Activated T-cell treated with anti-CD3 and anti-CD28 coated beads for 4 hours (primary cell): ENCODE measurements at places on chromosomes 3 and 15.

- DNase-seq = no peak
These were observed 105.4 kb downstream of the ZIC1 start for GRCh38 chr3:147514366-147515160.

- no peak for DNase-seq
These were observed 103.5 kb upstream of the UBE2E2 start for GRCh38 chr3:23099677-23100076.

DNA sequence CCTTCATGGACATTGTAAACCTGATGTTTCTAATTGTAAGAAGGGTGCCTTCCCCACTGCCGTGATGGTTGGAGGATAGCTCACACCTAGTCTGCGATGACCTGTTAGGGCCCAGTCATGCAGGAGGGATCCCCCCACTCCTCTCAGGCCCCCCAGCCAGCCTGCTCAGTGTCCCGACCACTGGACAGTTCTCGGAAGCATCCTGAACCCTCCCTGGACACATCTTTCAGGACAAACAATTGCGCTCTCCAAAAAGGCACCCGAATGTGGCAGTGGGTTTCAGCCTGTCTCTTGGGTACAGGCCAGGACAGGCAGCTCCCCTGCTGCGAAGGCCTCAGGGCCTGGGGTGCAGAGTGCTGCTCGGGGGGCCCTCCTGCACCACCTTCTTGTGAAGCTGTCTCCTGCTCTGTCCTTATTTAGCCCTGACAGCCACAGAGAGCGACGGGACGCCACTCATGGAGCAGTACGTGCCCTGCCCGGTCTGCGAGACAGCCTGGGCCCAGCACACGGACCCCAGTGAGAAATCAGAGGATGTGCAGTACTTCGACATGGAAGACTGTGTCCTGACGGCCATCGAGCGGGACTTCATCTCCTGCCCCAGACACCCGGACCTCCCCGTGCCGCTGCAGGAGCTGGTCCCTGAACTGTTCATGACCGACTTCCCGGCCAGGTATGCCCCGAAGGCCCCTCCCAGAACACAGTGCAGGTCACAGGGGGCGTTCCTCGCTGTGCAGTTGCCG lies 132.3 kb downstream of the LRRK1 start:
- no peak for DNase-seq

DNA sequence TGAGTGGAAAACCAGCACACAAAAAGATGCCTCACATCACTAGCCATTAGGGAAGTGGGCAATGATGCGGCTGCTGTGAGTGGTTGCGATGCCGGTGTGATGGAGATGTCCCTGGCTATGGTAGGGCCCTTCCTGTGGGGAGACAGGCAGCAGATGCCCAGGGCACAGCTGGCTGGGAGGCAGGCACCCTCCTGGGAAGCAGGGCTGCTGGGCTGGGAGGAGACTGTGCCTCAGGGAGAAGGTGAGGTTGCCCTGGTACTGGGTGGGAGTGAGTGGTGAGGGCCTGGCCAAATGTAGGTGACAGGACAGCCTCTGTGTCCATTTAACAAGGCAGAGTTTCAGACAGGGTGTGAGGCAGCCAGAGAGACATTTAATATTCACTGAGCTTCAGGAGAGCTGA lies 335.6 kb downstream of the OCA2 start:
- no peak for DNase-seq

DNA sequence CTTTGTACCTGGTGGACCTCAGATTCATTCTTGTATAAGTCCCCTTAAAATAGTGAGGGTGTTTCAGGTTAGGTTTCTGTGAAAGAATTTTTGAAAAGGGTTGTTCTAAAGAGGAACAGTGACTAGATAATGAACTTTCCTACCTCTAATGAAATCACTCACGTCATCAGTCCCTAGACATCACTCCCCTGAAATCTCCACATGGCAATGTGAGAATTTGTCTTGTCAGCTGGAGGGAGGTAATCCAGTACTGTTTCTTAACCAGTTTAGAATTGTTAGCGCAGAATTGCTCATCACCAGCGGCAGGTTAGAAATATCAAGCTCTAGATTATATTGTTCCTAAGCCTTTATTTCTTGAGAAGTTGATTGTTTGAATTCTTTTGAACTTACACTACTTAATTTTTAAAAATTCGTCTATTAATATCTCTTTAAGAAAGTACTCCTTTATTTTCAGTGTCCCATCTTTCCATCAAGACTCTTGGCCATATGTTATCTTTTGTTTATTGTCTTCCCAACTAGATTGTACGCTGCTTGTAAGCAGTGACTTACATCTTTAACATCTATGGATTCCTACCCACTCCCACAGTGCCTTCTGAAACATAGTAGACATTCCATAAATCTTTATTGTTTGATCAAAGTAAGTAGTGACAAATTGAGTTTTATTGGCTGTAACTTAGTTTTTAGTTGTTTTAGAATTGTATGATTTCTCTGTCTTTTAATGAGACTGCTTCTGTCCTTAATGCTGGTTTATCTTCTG lies 52.8 kb downstream of the RASA2 start:
- DNase-seq = no peak

- no peak for DNase-seq
These were observed 10.9 kb downstream of the GNB5 start for GRCh38 chr15:52180196-52180835.

DNA sequence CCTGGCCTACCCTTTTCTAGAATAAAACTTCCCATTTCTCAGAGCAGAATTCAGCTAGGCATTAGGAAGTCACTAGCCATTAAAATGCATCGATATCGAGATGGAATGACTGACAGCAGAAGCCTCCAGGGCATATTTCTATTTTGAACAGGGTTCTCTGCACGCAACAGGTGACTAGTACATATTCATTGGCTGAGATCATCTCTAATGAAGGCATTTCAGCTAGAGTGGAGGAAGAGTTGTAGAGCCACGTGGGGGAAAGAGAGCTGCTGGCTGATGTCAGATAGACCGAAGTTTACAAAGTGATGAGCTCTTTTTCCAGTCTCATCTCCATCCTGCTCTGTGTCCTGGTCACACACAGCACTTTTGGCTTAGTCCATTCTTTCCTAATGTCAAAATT lies 7.5 kb downstream of the TMEM40 start:
- no peak for DNase-seq

DNA sequence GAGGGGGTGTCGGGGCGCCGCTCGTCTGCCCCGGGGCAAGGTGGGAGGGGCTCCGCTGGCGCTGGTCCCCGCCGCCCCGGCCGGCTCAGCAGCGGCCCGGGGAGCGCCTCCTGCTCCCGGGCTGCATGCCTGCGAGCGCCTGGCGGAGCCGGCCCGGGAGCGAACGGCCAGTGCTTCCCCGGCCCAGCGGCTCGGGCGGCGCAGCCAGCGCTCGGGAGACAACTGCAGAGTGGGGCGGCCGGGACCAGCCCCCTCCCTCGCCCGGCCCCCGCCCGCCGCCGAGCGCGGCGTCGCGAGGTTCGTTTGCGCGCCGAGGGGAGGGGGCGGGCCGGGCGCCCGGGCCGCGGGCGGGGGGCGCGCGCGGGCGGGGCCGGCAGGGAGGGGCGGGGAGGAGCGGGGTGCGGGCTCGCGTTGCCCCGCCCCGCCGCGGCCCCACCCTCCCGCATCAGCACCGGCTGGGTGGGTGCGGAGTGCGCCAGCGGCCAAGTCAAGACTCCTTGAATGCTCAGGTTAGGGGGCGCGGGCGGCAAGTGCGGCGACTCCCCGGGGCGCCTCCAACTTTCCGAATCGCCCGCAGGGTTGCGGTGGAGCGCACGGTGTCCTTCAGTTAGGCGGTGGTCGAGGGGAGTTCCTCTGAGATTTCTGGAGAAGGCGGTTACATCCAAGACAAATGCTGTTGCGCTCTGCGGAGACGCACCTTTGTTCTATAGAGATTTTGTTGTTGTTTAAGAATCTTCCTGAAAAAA lies at the start of gene RGMA:
Gene RGMA, minus strand, starts transcription at position 231 of the 746 bp plus-strand sequence. CDS start 279 bp downstream, outside the sequence.
- no peak for DNase-seq

GRCh38 chr3:125582707-125583106 lies 12.6 kb downstream of the OSBPL11 start:
- no peak for DNase-seq

- no peak for DNase-seq
These were observed 334.4 kb upstream of the TRIM42 start for GRCh38 chr3:140343211-140344081.

GRCh38 chr3:149532489-149533180 lies 58.1 kb downstream of the TM4SF4 start:
- no peak for DNase-seq

DNA sequence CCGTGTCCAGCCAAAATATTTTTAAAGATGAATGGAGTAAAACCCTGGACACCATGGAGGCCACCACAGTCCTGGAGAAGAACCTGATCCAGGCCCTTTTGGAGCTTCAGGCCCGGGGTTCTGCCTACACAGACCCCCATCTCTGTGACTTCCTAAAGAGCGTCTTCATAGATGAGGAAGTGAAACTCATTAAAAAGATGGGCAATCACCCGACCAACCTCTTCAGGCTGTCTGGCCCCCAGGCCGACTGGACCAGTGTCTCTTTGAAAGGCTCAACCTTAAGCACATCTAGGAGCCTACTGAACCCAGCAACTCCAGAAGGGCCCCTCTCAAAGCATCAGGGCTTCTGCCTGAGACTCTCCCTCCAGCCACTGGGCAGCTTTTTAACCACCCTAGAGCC lies 107.9 kb upstream of the FAM174B start:
- no peak for DNase-seq

GRCh38 chr3:171995486-171995885 lies 43.9 kb upstream of the FNDC3B start:
- DNase-seq = no peak

- DNase-seq = no peak
These were observed 546.6 kb downstream of the MFSD1 start for GRCh38 chr3:159348431-159348830.

- no peak for DNase-seq
These were observed 151.0 kb downstream of the CPNE4 start for GRCh38 chr3:131883711-131884407.

GRCh38 chr3:143124601-143125520 lies 5.3 kb downstream of the CHST2 start:
- no peak for DNase-seq

- DNase-seq = no peak
These were observed 61.9 kb downstream of the FEM1B start for GRCh38 chr15:68339481-68339880.

DNA sequence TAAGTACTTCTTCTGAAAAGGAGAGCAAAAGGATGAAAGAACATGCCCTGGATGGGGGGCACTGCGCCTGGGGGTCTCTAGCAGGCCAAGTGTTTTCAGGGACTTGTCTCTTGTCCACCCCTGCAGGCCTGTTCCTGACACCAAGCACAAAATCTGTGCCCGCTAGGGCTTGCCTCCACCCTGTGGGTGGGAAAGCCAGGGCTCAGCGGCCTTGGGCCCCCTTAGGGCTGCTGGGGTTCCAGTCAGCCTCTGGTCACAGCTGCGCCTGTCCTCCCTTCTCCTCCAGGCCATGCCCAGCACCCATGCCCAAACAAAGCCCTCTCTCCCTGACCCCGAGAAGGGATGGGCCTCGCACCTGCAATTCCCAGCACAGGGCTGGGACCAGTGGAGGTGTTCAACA lies 71.1 kb upstream of the TRPM1 start:
- no peak for DNase-seq

DNA sequence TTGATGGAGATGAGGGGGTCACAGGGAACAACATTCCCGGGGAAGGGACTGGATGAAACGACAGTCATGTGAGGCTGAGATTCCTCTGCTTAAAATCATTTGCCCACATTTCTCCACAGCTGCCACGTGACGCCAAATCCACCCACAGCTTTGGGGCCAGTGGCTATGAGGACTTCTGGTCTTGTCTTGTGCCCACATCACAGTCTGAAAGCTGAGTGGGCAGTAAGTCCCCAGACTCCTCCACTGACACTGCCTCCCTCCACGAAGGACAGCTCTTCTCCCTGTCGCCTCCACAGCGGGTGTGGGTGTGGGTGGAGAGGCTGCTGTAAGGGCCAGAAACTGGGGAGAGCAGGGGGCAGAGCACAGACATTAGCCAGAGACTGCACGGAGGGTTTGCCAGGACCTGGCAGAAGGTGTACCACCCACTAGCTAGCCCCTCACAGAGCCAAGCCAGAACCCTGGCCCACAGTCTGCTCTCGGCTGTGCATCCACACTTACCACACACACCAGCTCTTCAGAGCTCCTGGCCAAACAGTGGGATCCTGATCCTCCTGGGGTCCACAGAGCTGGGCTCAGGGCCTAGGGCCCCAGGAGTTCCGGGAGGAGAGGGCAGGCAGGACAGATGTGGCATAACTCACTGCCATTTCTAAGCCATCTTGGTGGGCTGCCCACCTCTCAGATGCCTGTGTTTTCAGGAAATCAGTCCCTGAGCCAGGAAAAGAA lies 24.2 kb downstream of the RAB6B start:
- no peak for DNase-seq

- no peak for DNase-seq
These were observed 124.4 kb upstream of the PHLDB2 start for GRCh38 chr3:111734652-111735051.

- DNase-seq = no peak
These were observed 63.3 kb downstream of the ABTB1 start for GRCh38 chr3:127735767-127736693.

GRCh38 chr3:102053375-102053989 lies 204.2 kb downstream of the NFKBIZ start:
- no peak for DNase-seq

DNA sequence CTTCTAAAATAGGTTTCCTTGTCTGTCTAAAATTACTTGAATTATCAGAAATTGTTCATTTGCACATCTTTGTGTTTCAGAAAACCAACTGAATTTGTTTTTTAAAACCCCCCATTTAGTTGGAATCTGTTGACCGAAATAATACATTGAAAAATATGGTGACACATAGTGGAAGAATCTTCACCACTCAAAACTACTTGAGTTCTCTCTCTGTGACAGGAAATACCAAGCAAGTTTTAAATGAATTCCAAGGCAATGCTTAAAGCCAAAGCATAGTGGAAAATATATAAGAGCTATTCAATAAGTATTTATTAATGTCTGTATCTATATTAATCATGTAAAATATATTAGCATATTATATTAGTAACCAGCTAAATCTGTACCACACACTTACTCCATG lies 224.9 kb upstream of the COL8A1 start:
- no peak for DNase-seq

DNA sequence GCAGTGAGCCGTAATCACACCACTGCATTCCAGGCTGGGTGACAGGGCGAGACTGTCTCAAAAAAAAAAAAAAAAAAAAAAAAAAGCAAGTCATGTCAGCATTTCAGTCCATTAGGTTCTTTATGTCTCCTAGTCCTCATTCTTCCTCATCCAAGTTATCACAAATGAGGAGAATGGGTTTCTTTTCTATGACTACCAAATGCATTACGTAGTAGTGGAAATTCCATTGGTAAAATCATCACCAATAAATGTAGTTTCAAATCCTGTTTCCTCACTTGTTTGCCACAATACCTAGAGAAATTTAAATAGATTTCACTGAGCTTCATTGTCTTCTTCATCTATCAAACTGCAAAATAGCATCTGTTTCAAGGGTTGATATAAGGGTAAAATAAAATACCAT lies 317.6 kb upstream of the MME start:
- DNase-seq = no peak

DNA sequence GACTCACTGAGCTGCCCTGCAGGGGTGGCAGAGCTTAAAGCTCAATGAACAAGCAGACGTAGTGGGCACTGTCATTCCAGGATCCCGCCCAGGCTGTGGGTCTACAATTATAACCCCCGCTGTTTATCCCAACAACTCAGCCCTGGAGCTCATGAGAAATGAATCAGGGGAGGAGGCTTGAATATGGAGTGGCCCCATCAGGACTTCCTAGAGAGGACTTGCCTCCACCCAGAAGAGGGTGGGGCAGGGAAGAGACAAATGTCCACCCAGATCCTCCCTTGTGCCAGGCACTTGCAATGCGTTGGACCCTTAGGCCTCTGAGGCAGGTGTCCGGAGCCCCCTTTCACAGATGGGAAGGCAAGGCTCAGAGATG lies 33.0 kb downstream of the SLC6A20 start:
- DNase-seq = no peak

GRCh38 chr3:123813876-123814275 lies 70.3 kb downstream of the MYLK start:
- DNase-seq = no peak
